ENCODE measurements at places on chromosomes 2 and 18. TPM values are rescaled to one million over a fixed set of nuclear protein-coding genes. Genes with fewer than 3 reads are reported as not detected.

The TCF4 gene
- total RNA-seq: 98.7 TPM

The RNF152 gene
- 13.5 TPM for total RNA-seq

The STARD6 gene
- total RNA-seq: not detected

The IL36G gene
- total RNA-seq: not detected

The MYO1B gene
- total RNA-seq: 29.8 TPM

The LAMA3 gene
- total RNA-seq: 48.4 TPM

The CNGA3 gene
- 0.38 TPM for total RNA-seq

The ABCB11 gene
- total RNA-seq: not detected

The SLC66A2 gene
- 32.0 TPM for total RNA-seq

The DTNA gene
- total RNA-seq: 115 TPM

The UGT1A8 gene
- total RNA-seq: not detected

DNA sequence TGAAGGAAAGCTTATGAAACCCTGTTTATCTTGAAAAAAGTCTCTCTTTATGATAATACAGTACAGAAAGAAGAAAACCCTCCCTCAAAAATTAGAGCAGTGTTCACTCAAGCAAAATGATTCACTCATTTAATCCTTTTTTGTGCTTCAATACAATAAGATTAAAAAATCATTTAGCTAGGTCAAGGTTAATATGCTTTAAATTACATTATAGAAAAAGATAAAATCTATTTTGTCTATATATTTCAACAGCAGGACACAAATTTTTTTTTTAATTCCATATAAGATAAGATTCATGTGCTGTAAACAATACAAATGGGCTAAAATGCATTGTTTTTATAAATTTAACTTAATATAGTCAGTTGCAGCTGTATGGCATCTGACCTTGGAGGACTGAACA is 176.9 kb downstream of the KCNE4 start:
- DNase-seq: no peak

DNA sequence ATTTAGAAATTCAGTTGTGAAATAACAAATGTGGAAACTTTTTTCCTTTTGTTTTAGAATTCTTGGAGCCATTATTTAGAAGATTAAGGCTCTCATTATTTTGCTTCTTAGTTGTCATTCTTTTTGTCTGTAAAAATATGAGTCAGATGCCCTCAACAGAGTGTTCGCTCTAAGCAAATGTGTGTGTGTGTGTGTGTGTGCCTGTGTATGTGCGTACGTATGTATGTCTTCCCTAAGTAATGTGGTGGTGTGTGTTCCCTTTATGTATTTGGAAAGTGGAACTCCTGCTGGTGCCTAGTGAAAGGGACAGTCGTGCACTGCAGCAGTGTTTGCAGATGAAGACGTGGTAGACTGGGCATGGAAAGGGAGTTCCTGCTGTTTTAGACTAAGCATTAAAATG is 27.5 kb downstream of the ZNF407 start:
- DNase-seq: no peak

DNA sequence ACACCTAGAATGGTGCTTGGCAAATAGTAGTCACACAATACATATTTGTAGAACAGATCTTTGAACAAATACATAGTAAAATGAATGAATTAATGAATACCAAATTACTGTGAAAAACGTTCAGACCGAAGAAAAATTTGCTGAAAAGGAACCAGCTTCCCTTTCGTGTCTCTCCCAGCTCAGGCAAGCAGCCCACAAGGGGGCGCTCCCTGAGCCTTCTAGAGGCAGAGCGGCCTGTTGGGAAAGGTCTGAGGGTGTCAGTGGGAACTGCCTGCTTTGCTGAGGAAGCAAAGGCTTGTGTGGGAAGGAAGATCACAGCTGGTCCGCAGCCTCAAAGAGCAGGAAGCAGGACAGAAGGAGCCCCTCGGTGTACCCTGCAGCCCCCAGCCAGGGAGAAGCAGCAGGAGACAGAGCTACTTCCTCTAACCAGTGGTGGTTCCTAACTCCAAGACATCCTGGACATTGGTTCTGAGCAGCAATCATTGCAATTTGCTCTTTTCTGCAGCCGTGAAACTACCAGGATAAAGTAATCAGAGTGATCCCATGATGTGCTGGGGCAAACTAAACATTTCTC is 231.1 kb downstream of the ANKRD30B start:
- DNase-seq: no peak

DNA sequence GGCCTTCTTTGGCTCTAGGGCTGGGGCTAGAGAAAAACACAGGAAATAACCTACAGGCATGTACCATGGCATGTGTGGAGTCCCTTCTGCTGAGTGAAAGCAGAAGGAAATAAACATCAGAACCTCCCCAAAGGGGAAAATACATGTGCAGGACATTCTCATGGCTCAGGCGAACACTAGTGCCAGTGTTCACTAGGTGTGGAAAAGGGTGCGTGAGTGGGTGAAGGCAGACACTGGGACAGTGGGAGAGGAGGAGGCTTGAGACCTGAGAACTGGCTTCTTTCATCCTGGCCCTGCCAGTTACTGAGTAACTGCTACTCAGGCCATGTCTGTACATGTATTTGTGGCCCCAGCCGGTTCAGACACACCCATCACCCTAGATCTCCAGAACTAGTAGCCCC is 268.2 kb downstream of the PRKCE start:
- no peak for DNase-seq

DNA sequence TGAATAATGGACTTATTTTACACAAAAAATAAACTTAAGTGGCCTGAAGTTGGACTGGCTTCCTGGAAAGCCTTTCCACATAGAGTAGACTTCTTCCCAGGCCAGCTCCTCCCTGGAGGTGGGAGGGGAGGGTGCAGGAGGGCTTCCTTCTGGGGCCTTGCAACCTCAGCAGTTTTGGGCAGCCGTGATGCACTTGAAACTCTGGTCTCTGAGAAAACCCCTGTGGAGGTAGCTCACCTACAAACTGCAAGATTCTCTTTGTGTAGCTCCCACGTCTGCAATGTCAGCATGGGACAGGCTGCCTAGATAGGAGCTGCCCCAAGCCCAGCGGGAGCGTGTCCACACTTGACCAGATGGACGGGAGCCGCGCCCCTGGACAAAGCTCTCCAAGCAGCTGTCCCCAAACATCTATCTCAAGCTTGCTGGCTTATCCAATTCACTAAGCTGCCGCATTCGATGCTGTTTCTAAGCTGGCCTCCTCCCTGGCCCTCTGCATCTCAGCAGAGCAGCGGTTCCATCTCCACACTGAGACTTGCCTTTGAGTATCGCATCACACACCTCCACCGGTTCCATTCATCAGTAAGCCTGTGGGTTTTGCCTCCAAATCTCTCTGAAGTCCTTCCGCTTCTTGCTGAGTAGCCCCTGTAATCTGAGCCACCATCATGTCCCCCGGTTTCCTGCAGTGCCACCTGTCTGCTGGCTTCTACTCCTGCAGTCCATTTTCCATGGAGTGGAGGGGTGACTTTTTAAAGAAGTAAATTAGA is 1.6 kb upstream of the LPIN1 start:
- no peak for DNase-seq

DNA sequence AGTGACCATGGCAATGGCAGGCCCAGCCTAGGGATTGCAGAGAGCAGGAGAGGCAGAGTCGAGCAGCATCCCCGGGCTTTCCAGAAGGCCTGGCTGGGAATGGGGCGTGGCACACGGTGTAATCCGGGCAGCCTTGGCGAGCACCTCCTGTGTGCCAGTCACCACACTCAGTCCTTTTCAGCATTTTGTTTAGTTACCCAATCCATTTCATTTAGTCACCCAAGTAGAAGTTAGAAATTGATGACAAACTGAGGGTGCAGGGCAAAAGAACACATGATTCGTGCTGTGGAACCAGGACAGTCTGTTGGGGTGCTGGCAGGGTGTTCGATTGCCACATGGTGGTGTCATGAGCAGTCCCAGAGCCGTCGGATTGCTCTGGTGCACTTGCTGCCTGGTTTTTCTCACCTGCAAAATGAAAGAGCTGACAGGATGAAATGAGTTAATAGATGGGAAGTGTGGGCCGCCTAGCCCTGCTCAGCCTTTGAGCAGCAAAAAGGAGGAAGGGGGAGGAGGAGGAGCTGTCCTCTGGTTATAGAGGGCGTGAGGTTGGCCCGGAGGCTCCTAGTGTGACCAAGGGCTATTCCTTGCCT is 299.4 kb downstream of the AGAP1 start:
- DNase-seq: no peak

- DNase-seq: no peak
Observed at GRCh38 chr18:48367557-48367956, 41.6 kb downstream of the ZBTB7C start.

- DNase-seq: no peak
Observed at GRCh38 chr2:42138163-42139015, 30.8 kb upstream of the EML4 start.

GRCh38 chr2:150520033-150520432 is 32.6 kb upstream of the RND3 start:
- DNase-seq: no peak

All from posterior vena cava (tissue), 2 donors.